ENCODE measurements at places on chromosomes 7 and 10.

- no peak overlapping the region for H3K27ac ChIP-seq
- no peak for DNase-seq
- H3K4me3 ChIP-seq, result no peak overlapping the region
- H3K27me3 ChIP-seq, result no peaks in the 10 kb centered on the region
Observed at GRCh38 chr7:3995187-3995586, 686.9 kb upstream of the FOXK1 start.

GRCh38 chr10:2246747-2247146 is 509.4 kb upstream of the ADARB2 start:
- DNase-seq, result no peak
- no peak overlapping the region for H3K4me3 ChIP-seq
- no peaks in the 10 kb centered on the region for H3K36me3 ChIP-seq
- H3K4me1 ChIP-seq, result no peaks in the 10 kb centered on the region
- H3K27me3 ChIP-seq, result no peaks in the 10 kb centered on the region

- H3K27me3 ChIP-seq, result no peaks in the 10 kb centered on the region
- no peak overlapping the region for H3K4me3 ChIP-seq
- H3K27ac ChIP-seq, result peak overlapping the region; percentile 25
- no peak for DNase-seq
- no peaks in the 10 kb centered on the region for H3K4me1 ChIP-seq
- H3K36me3 ChIP-seq, result no peaks in the 10 kb centered on the region
Observed at GRCh38 chr7:134766779-134767519, 12.5 kb upstream of the CALD1 start.

- no peak overlapping the region for H3K4me3 ChIP-seq
- peaks cover 32% of the 10 kb centered on the region for H3K36me3 ChIP-seq
- H3K27me3 ChIP-seq, result no peaks in the 10 kb centered on the region
Observed at GRCh38 chr7:44565097-44565794, 8.5 kb downstream of the DDX56 start.

- no peak for DNase-seq
- H3K4me3 ChIP-seq, result no peak overlapping the region
- H3K36me3 ChIP-seq, result no peaks in the 10 kb centered on the region
- no peaks in the 10 kb centered on the region for H3K27me3 ChIP-seq
- H3K27ac ChIP-seq, result peak overlapping the region; percentile 24
Observed at GRCh38 chr7:81111781-81112540, 193.1 kb upstream of the SEMA3C start.

GRCh38 chr7:2350861-2351260 is 3.8 kb upstream of the EIF3B start:
- DNase-seq, result no peak
- H3K4me1 ChIP-seq, result peaks cover 13% of the 10 kb centered on the region
- H3K36me3 ChIP-seq, result no peaks in the 10 kb centered on the region
- H3K27ac ChIP-seq, result no peak overlapping the region
- no peak overlapping the region for H3K4me3 ChIP-seq

Measured in transverse colon (tissue), 4 donors.